ENCODE measurements at places on chromosomes 7 and 10.

DNA sequence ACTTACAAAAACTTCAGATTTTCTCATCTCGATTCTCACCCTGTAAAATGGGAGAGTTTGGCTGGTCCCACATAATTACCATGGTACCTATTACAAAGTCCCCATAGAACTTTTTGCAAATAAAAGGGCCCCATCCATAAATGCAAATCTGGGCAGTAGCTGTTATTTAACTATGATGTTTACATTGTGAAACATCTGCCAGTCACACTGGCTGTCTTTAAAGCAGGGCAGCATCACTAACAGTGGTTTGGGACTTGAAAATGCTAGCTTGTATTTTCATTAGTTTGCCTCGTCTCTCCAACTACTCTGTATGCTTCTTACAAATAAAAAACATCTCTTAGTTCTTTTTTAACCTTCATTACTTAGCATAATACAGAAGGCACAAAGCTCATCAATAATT is 240.7 kb downstream of the FZD1 start:
- DNase-seq: no peak

GRCh38 chr7:27804139-27804538 is 64.2 kb downstream of the TAX1BP1 start:
- no peak for DNase-seq

GRCh38 chr7:24724451-24725190 is 32.6 kb downstream of the GSDME start:
- no peak for DNase-seq

DNA sequence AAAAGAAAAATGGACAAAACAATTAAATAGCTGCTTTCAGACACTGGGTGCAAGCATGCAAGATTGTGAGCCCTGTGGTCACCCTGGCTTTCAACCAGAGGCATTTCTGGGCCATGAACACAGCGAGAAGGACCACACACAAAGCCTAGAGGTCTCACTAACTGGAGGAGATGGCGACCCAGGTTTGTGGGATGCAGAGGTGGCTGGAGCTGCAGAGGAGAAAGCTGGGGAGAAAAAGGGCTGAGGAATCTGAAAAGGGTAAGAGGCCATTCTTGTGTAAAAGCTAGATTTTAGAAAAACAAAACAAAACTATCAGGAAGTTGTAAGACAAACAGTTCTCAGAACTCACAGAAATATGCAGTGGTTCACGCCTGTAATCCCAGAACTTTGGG is 30.1 kb upstream of the PTPRN2 start:
- DNase-seq: no peak

GRCh38 chr10:112821038-112821437 is 129.0 kb upstream of the TCF7L2 start:
- DNase-seq: no peak

GRCh38 chr10:85645926-85646711 is 720.5 kb downstream of the GRID1 start:
- DNase-seq: no peak

DNA sequence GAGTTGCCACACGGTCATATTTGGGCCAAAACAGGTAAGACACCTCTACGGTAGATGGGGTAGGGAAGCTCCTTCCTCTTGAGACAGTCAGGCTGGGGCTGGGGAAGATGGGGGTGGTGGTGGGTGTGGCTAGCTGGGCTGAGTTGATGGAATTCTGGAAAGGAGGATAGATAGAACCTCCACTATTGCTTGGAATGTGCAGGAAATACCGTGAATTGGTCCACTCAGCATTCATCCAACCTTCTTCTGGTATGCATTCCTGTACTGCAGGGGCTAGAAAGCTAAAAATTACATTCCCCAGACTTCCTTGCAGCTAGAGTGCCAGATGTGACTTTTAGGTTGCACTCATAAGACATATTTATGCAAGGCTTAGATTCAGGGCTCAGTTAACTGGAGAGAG is 24.8 kb downstream of the TLX1 start:
- DNase-seq: no peak

- no peak for DNase-seq
Observed at GRCh38 chr7:71457021-71457420, 325.1 kb downstream of the GALNT17 start.

DNA sequence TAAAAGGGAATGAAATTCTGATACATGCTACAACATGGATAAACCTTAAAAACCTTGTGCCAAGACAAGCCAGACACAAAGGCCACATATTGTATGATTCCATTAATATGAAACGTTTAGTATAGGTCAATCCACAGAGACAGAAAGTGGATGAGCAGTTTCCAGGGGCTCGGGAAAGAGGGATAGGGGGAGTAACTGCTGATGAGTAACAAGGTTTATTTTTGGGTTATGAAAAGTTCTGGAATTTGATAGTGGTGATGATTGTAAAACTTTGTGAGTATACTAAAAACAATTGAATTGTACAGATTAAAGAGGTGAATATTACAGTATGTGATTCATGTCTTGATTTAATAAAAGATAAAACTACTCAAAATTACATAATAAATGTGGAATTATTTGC is 19.1 kb upstream of the SLC13A1 start:
- no peak for DNase-seq

GRCh38 chr7:39589323-39590111 is 23.3 kb downstream of the YAE1 start:
- DNase-seq: peak; percentile 56

DNA sequence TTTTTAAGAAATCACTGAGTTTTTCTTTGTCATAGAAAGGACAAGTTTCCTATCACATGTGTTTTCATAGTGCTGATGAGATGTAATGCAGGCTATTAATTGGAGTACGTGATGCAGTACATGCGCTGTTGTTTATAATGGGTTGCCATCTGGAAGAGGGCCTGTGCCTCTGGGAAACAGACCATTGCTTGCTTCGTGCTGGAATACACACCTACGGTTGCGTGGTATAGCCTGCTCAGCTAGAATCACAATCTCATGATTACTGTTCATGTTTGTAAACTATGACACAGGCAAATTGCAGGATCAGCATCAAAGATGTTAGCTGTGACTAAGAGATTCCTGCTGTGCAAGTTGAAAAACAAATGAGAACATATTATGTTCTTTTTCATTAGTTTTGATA is 107.2 kb upstream of the STEAP1B start:
- DNase-seq: no peak

GRCh38 chr10:131198843-131199242 is 112.7 kb downstream of the TCERG1L start:
- no peak for DNase-seq

GRCh38 chr7:119283353-119283752 is 989.6 kb upstream of the KCND2 start:
- DNase-seq: no peak

- DNase-seq: no peak
Observed at GRCh38 chr10:47370878-47371277, 13.2 kb downstream of the ZNF488 start.
